ENCODE measurements at places on chromosomes 11 and 22. TPM values are rescaled to one million over a fixed set of nuclear protein-coding genes. Genes with fewer than 3 reads are reported as not detected.

The CRACR2B gene
- 45.8 TPM for total RNA-seq

- DNase-seq: no peak
Measured at GRCh38 chr11:35281169-35281688, 138.1 kb downstream of the SLC1A2 start.

GRCh38 chr11:96827164-96827563, 437.4 kb downstream of the JRKL start:
- no peak for DNase-seq

DNA sequence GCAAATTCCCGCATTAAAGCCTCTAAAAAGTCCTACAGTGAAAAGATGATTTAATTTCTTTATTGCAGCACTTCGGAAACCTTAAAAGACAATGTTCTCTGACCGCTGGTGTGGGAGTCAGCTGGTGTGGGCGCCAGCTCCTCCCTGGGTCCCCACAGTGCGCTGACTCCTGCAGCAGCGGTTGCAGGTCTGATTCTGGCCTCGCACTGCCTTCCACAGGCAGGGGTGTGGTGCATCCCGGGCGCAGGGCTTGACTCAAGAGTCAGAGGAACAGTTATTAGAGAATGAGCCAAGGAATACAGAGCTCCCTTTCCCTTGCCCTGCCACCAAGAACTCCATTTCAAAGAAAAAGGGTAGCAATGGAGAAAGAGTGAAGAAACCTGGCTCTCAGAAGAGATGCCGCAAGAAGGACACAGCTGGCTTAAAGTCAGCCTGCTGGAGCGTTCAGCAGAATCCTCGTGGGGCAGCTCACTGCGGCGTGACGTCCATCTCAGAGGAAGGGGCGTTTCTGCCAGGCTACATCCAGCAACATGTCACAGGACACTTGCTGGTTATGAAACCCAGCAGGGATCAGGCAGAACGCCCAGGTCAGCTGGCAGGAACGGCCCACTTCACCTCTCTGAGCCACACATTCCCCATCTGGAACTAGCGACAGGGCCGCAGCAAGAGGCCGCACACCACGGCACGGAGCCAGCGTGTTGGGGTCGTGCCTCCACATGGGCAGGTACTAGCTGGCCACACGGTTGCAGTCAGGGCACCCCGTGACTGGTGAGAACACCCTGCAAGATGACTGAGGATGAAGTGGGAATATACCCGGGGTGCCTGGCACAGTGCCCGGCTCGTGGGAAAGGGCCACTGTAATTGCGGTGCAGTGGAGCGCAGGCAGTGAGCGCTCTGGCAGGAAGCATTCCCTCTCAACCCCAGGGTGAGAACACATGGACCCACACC, 18.1 kb upstream of the EFCAB6 start:
- DNase-seq: no peak

GRCh38 chr11:47510209-47510608, 42.7 kb downstream of the CELF1 start:
- no peak for DNase-seq

All from ureter (tissue), 1 donor.